ENCODE measurements at places on chromosomes 5 and 9.

GRCh38 chr5:96242571-96242970 is 190.5 kb downstream of the PCSK1 start:
- no peak for DNase-seq

DNA sequence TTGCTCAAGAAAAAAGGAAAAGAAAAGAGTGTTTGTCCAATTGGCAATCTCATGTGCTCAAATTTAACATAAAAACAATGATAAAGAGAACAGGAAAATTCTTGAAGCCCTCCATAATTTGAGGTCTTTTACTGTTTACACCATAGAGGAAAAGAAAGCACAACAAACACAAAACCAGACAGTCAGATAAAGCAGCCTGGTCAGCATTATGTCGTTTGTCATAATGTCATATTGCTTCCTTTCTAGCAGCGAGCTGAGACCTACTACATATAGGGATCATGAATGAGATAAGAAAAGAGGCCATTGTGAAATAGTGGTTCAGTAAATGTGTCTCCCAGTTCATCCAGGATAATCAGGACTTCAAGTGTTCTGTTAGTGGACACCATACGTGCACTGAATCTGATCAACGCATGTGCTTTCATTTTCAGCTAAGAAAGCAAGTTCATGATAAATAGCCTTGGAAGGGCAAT is 64.7 kb upstream of the SELENOP start:
- no peak for DNase-seq

DNA sequence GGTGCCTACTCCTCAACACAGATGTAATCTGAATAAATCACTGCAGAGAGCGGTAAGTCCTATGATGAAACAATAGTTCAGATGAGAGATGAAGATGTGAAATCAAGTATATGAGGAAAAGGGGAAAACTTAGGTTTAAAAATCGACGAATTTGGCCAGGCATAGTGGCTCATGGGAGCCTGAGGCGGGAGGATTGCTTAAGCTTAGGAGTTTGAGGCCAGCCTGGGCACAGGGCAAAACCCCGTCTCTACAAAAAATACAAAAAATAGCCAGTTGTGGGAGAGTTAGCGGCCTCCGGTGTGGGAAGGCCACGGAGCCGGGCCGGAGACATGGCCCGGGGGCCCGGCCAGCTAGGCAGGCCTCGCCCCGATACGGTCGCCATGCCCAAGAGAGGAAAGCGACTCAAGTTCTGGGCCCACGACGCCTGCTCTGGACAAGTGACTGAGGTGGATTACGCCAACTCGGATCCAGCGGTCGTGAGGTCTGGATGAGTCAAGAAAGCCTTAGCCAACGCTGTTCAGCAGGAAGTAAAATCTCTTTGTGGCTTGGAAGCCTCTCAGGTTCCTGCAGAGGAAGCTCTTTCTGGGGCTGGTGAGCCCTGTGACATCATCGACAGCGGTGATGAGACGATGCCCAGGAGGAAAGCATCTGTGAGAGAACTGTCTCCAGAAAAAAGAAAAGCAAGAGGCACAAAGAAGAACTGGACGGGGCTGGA is 62.8 kb upstream of the SUB1 start:
- no peak for DNase-seq

DNA sequence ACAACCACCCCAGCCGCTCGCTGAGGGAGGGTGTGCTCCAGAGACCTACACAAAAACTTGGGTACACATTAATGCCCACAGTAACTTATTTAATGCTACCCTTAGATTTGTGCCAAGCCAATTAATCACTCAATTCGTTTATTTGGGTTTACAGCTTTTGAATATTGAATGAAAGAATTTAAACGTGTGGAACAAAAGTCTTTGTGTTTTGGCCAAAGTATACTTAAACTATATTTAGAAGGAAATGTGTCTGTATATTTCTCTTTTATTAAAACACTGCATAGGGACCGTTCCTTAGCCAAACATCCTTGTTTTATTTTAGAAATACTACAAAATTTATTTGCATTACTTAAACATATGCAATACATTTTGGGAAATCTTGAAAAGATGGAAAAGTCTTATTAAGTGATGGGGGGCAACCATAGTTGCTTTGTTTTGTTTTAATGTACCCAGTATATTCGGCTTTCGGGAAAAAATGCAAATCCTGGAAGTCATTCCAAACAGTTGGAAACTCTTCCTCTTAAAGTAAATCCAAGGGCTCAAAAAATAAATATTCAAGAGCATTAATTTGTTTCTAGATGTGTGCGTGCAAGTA is 11.8 kb downstream of the ZNF608 start:
- DNase-seq = no peak

DNA sequence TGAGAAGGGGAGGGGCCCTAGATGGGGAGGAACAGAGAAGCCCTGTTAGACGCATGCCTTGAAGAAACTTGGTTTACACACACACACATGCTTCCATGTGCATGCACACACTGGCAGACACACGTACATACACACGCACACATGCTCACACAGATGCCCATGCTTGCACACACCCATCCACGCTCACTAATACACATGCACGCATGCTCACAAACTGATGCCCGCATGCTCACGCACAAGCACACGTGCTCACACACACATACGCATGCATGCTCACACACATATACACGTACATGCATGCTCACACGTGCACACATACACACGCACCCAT is 32.1 kb upstream of the EGFL7 start:
- DNase-seq = no peak

DNA sequence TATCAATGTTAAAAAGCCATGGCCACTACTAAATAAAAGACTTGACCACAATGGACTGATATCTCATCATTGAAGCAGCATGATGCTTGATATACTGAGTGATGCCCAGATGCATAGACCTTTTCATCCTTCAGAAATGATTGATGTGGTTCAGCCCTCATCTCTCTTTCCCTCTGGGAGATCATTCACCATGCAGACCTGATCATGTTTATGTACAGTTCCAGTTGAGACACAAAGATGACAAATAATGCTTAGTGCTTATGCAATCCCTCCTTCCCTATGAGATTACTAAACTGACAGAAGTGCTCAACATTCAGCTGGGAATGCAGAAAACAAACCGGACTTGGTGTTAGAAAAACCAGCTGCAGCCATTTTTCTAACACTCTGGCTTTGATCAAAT is 91.9 kb upstream of the TLR4 start:
- no peak for DNase-seq

DNA sequence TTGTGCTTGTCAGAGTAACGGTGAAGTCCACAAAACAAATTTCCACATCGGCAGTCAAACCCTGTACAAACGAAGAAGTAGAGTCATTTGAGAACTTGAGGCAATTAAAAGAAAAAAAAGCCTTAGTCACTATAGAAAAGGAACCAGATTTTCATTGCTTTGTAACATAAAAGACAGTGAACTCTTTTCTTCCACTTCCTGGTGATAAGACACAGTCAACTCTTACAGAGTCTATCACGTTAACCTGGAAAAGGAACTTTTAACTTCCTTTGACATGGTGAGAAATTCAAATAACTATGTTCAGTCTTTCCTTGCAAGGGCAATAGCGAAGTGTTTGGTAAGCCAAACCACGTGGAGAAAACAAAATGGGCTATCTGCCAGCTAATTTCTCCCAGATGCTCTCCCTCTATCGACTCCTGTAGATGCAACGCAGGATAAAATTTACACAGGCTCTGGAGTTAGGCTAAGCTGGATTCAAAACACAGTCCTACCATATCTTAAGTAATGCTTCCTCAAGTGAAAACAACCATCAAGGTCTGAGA is 8.9 kb downstream of the ZFAND5 start:
- no peak for DNase-seq

DNA sequence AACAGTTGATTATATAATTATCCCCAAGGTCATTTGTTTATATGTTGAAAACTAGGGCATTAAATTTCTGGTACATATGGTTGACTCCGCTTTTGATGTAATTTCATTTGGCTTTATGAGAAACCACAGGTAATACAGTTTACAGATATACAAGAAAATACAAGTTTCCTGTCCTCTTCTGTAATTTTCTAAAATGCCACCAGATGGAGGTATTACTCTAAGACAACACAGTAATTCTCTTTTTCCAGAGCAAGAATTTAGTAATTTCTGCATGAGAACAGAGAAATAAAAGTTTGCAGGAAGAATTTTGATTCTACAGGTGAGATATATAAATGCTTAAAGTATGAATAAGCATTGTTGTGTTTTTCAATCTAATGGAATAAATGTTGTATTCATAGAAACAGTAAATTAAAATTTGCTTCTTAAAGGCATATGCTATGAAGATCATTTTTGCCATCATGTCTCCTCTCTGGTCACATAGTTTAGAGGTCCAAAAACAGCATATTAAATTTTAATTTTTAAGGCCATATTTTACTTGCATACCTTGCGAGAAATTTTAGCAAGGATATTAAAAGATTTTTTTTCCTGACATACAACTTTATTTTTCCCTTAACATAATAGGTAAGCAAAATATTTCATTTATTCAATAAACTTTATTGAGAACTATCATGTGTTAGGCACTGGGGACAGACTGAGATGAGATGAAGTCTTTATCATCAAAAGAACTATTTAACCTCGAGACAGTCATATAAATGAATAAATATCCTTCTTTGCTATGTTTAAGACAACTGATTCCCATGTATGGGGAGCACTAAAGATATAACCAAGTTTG is 22.7 kb downstream of the CHD1 start:
- no peak for DNase-seq

GRCh38 chr5:56183506-56183905 is 49.6 kb downstream of the ANKRD55 start:
- no peak for DNase-seq

GRCh38 chr9:129491487-129491855 is 129.4 kb downstream of the C9orf50 start:
- no peak for DNase-seq

DNA sequence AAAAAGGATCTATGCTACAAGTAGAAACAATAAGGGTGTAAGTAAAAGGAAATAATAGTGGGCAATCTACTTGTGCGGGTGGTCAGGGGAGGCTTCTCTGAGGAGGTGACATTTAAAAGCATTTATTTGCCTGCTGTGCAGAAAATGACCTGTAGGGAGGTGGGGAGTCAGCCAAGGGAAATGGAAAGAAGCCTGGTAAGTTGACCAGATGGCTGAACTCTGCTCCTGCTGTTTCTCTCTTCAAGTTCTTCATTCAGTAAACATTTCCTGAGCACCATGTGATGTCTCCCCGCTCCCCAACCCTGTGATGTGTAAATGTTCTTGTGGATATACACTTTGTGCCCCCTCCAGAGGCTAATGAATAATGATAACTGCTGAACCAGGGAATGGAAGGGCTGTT is 9.9 kb upstream of the SPIN1 start:
- DNase-seq = no peak

GRCh38 chr5:107282061-107282460 is 388.7 kb downstream of the EFNA5 start:
- DNase-seq = no peak

DNA sequence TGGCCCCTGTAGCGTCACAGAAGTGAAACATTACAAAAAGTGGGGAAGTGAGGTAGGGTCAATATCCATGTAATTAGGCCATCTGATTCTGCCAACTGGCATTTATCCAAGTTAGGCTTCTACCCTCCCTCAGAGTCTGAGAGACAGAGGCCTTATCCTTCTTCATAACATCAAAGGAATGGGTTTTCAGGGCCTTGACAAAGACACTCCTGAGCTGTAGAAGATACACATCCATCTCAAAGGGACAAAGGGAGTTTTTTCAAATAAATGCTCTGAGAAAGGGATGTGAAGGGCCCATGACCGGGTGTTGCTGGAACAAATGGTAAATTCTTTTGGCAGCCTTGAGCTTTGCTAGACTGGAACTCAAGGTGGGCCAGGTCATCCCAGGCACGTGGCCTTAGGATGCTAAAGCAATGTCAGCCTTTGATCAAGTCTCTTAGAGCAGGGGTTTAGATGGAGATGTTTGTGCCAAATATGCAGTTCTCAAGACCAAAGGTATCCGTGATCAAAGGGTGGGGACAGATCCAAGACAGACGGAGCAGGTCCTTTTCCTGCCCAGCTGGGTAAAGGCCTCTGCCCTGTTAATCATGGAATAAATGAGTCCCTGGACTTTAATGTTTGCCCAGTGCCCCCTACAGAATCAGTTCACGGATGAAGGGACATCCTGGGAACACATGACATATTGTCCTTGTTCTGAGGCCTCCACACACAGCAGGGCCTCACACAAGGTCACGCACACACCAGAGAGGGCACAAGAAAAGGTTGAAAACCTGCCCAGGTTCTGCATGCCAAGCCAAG is 10.0 kb upstream of the FAM169A start:
- DNase-seq = no peak

DNA sequence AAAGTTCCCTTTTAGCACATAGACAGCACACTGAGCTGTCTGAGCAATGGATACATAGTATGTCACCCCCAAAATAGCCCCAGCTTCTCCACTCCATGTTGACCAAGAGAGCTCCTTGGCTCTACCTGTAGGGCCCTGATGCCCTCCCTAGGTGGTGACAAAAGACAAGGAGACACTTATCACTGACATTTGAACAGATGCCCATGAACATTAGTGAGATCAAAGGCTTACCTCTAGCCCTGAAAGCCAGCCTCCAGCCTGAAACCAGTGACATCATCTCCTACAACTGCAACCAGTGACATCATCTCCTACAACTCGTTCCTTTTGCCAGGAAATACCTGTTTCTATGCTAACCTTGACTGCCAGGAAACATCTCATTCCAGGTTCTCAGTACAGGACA is 122.7 kb downstream of the FSTL4 start:
- DNase-seq = no peak

- DNase-seq = no peak
Observed at GRCh38 chr5:36089989-36090388, 23.3 kb upstream of the UGT3A2 start.
